Naive B cell (primary cell): ENCODE measurements at places on chromosomes 12 and 14.

- no peaks in the 10 kb centered on the region for H3K4me1 ChIP-seq
- H3K27ac ChIP-seq = no peak overlapping the region
- no peak overlapping the region for H3K4me3 ChIP-seq
- DNase-seq = no peak
Observed at GRCh38 chr14:93775158-93775557, 13.1 kb downstream of the PRIMA1 start.

GRCh38 chr12:9124383-9125031, 8.8 kb upstream of the A2M start:
- no peaks in the 10 kb centered on the region for H3K4me1 ChIP-seq
- DNase-seq = no peak
- no peaks in the 10 kb centered on the region for H3K36me3 ChIP-seq
- peaks cover 1% of the 10 kb centered on the region for H3K27me3 ChIP-seq

GRCh38 chr14:59688224-59689170, 111.9 kb upstream of the CCDC175 start:
- no peak for DNase-seq
- no peaks in the 10 kb centered on the region for H3K4me1 ChIP-seq
- H3K36me3 ChIP-seq = no peaks in the 10 kb centered on the region
- no peak overlapping the region for H3K27ac ChIP-seq
- H3K27me3 ChIP-seq = peaks cover 9% of the 10 kb centered on the region

GRCh38 chr12:9130244-9130643, 14.5 kb upstream of the A2M start:
- DNase-seq = no peak
- no peak overlapping the region for H3K4me3 ChIP-seq
- peaks cover 5% of the 10 kb centered on the region for H3K27me3 ChIP-seq
- H3K27ac ChIP-seq = no peak overlapping the region
- H3K4me1 ChIP-seq = no peaks in the 10 kb centered on the region
- H3K36me3 ChIP-seq = no peaks in the 10 kb centered on the region

GRCh38 chr12:62767496-62767895, 167.5 kb downstream of the PPM1H start:
- H3K36me3 ChIP-seq = no peaks in the 10 kb centered on the region
- H3K4me3 ChIP-seq = no peak overlapping the region
- DNase-seq = no peak
- no peaks in the 10 kb centered on the region for H3K27me3 ChIP-seq

GRCh38 chr12:75548879-75549278, 37.5 kb upstream of the KRR1 start:
- H3K4me3 ChIP-seq = no peak overlapping the region
- H3K27me3 ChIP-seq = peaks cover 31% of the 10 kb centered on the region

- peaks cover 8% of the 10 kb centered on the region for H3K36me3 ChIP-seq
- peaks cover 64% of the 10 kb centered on the region for H3K4me1 ChIP-seq
- H3K4me3 ChIP-seq = peak overlapping the region; percentile 96
- H3K27me3 ChIP-seq = no peaks in the 10 kb centered on the region
Observed at GRCh38 chr14:103560691-103561090, 1.8 kb downstream of the BAG5 start.

DNA sequence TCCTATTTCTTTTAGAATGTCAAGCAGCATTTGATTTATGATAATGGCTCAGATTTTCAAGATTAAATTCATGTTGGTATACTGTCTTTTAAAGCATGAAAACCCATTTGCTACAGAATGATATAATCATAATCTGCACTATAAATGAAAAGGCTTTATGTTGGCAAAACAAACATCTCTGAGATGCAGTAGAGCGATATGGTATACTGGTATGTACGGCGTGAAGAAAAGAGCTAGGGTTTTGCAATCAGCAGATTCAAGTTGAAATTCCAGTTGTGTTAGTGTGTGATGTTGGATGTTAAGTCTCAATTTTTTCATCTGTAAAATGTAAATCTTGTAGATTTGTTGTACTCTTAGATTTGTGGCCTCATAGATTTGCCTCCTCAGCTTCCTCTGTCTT, 53.2 kb upstream of the DYRK2 start:
- no peak for DNase-seq
- no peaks in the 10 kb centered on the region for H3K36me3 ChIP-seq
- no peak overlapping the region for H3K27ac ChIP-seq
- no peak overlapping the region for H3K4me3 ChIP-seq
- H3K27me3 ChIP-seq = no peaks in the 10 kb centered on the region
- peaks cover 32% of the 10 kb centered on the region for H3K4me1 ChIP-seq

- peak overlapping the region; percentile 61 for H3K4me3 ChIP-seq
- H3K4me1 ChIP-seq = peaks cover 3% of the 10 kb centered on the region
Observed at GRCh38 chr12:569091-569676, 94.1 kb downstream of the NINJ2 start.

GRCh38 chr12:21456291-21456780, 18.9 kb downstream of the PYROXD1 start:
- no peaks in the 10 kb centered on the region for H3K4me1 ChIP-seq
- no peak overlapping the region for H3K4me3 ChIP-seq
- H3K27me3 ChIP-seq = no peaks in the 10 kb centered on the region
- peaks cover 13% of the 10 kb centered on the region for H3K36me3 ChIP-seq
- DNase-seq = no peak

GRCh38 chr14:71362920-71363584, 455.8 kb downstream of the PCNX1 start:
- peak; percentile 76 for DNase-seq
- H3K4me1 ChIP-seq = peaks cover 82% of the 10 kb centered on the region
- H3K36me3 ChIP-seq = peaks cover 16% of the 10 kb centered on the region
- peak overlapping the region; percentile 98 for H3K27ac ChIP-seq

DNA sequence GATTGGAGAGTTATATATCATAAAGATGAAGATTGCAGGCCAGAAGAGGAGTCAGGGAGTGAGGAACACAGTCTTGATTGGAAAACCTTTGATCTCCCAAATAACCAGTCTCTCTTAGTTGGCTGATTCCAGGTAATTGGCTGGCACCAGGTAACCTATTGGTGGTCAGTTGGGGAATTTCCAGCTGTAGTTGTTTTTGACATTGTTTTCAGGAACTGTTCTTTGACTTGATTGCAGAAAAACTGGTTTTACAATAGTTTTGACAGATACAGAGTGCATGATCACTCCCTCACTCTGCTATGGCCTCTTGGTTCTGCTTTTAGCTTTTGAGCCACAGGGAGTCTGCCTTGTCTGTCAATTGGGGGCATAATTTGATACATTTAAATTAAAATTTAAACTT, 71.6 kb downstream of the ZNF641 start:
- no peaks in the 10 kb centered on the region for H3K4me1 ChIP-seq
- no peak overlapping the region for H3K4me3 ChIP-seq
- peaks cover 27% of the 10 kb centered on the region for H3K27me3 ChIP-seq
- DNase-seq = no peak
- H3K36me3 ChIP-seq = peaks cover 6% of the 10 kb centered on the region

DNA sequence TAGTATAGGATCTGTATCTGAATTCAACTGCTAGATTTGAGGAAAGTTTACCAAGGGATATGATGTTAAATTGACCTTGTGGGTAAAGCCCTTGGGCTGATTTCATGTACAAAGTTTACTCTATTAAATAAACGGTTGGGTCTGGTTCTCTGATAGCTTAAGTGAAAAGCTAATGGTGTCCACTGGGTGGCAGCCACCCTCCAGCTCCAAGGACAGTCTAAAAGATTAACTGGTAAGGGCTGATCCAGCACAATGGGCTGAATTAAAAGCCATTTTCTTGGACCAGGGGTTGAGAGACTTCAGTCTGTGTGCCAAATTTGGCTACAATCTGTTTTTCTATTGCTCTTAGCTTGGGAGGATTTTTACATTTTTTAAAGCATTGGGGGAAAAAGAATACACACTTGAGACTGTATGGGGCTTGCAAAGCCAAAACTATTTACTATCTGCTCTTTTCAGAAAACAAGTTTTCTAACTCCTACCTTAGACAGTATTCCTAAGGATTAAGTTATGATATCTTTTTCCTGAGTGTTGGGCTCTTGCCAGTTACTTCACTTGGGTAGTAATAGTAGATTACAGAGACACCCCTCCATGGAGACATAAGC, 116.5 kb downstream of the GPHN start:
- peak; percentile 4 for DNase-seq
- H3K4me1 ChIP-seq = no peaks in the 10 kb centered on the region
- no peak overlapping the region for H3K27ac ChIP-seq
- H3K36me3 ChIP-seq = no peaks in the 10 kb centered on the region
- H3K4me3 ChIP-seq = no peak overlapping the region

DNA sequence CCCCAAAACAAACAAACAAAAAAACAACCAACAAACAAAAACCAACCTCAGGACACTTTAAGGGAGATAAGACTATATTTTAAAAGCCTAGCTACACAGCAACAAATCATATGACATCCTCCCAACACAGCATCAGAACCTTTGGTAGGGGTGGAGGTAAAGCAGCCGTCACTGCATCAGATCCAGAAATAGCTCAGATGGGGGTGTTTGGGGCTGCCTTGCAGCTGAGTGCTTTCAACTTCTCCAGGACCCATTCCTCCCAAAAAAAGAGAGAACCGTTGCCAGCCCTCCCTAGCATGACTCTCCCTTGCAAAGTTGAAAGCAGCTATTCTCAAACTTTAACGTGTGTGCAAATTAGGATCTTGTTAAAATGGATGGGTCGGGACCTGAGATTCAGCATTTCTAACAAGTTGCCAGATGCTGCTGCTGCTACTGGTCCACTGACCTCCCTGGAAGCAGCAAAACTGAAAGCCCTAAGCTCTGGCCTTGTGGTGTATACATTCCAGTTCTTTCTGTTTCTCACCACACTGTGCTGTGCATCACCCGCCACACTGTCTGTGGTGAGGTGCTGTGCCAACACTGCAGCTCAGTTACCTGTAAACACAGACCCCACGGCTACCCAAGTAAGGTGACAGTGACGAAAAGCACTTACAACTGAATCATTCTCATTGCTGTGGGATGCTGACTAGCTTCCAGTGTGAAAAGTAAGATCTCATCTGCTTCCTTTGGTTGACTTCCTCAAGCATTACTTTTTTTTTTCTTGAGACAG, 54.0 kb downstream of the SLC38A1 start:
- H3K27me3 ChIP-seq = no peaks in the 10 kb centered on the region
- peaks cover 91% of the 10 kb centered on the region for H3K4me1 ChIP-seq
- H3K27ac ChIP-seq = peak overlapping the region; percentile 100
- peak overlapping the region; percentile 72 for H3K4me3 ChIP-seq
- peak; percentile 59 for DNase-seq
- peaks cover 22% of the 10 kb centered on the region for H3K36me3 ChIP-seq

DNA sequence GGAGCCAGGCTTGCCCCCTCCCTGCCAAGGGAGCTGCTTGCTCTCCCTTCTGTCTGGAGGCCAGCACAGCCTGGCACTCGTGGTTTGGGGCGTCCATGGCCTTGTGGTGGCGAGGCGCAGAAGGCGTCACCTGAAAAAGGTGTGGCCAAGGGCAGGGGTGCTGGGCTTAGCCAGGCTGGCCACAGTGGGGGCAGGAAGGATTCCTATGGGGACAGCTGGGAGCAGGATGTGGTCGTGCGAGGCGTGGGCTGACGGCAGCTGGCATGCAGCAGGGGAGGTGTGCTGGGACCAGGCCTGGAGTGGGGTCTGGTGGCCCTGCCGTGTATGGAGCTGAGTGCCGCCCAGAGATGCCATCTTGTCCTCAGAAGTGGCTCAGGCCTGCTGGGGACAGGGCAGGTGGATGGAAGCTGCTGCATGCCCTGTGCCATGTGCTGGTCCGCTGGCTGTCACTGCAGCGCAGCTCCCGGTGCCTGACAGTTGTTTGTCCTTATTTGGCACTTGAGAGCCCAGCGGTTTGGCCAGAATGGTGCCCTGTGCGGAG, 30.0 kb downstream of the SH2B3 start:
- H3K4me1 ChIP-seq = peaks cover 93% of the 10 kb centered on the region
- no peaks in the 10 kb centered on the region for H3K27me3 ChIP-seq
- peak overlapping the region; percentile 78 for H3K4me3 ChIP-seq
- peak overlapping the region; percentile 98 for H3K27ac ChIP-seq
- no peak for DNase-seq

- H3K4me1 ChIP-seq = peaks cover 17% of the 10 kb centered on the region
- no peak for DNase-seq
- peaks cover 10% of the 10 kb centered on the region for H3K36me3 ChIP-seq
- no peaks in the 10 kb centered on the region for H3K27me3 ChIP-seq
Observed at GRCh38 chr12:110369992-110370391, 33.5 kb downstream of the ANAPC7 start.

DNA sequence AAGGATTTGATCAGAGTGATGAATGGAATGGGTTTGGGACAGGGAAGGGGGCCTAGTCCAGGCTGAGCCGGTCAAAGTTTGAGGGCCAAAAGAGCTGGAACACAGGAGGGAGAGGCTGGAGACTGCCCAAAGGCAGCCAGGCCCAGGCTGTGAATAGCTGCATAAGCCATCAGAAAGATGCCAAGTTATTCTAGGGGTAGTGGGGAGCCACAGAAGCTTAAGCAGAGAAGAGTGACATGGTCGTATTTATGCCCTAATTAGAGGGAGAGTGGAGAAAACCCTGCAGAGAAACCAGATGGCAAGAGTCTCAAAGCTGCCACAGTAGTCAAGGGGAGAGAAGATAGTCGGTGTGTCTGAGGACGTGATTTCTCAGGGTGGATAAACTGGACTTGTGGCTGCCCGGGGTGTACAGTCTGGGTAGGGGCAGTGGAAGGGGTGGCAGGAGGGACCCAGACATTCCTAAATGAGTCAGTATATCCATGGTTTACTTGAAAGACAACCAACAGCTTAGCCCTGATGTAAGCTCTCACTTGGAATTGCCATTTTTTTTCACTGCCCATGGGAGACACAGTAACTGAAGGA, 99.2 kb downstream of the PRICKLE1 start:
- no peaks in the 10 kb centered on the region for H3K27me3 ChIP-seq
- no peaks in the 10 kb centered on the region for H3K36me3 ChIP-seq
- H3K4me3 ChIP-seq = no peak overlapping the region
- H3K4me1 ChIP-seq = no peaks in the 10 kb centered on the region

DNA sequence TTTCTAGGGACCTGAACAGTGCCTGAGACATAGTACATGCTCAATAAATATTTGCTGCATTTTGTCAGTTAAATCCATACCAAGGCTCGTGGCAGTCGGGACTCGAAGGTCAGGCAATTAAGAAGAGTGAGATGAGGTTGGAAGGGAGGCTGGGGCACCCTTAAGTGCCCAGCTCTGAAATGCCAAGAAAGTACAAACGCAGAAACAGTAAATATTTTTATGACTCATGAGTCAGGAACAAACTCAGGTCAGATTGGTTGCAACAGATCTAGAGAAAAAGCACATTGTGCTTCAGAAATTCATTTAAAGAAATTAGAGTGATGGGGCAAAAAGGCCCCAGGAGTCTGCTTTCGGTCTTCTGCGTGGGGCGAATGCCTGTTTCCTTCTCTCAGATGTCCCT, 83.0 kb upstream of the FZD10 start:
- no peak for DNase-seq

GRCh38 chr12:104864668-104865067, 93.4 kb downstream of the SLC41A2 start:
- DNase-seq = no peak
- H3K27me3 ChIP-seq = no peaks in the 10 kb centered on the region
- H3K4me3 ChIP-seq = no peak overlapping the region
- peaks cover 6% of the 10 kb centered on the region for H3K4me1 ChIP-seq
- no peaks in the 10 kb centered on the region for H3K36me3 ChIP-seq

DNA sequence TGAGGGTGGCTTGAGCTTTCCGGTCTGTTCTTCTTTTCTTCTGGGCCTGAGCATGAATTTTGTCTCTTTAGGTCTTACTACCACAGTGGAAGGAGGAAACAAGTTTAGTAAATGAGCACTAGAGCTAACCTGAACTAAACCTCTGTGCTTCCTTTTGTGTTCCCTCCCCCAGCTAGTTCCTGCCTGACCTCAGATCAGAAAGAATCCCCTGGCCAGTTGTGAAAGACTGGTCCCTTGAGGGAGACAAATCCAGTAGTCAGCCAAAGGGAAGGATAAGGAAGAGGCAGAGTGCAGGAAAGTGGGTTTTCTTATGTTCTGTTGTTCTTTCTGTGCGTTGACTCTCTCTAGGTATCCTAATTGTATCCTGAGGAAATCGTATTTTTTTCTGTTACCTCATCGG, 17.5 kb downstream of the ZNF664 start:
- H3K27me3 ChIP-seq = no peaks in the 10 kb centered on the region
- H3K36me3 ChIP-seq = peaks cover 17% of the 10 kb centered on the region
- H3K4me1 ChIP-seq = peaks cover 36% of the 10 kb centered on the region
- H3K27ac ChIP-seq = peak overlapping the region; percentile 47
- H3K4me3 ChIP-seq = no peak overlapping the region
- no peak for DNase-seq
